ENCODE measurements at places on chromosomes 11 and 22.

GRCh38 chr11:12761029-12761428 lies 86.8 kb downstream of the TEAD1 start:
- no peak for DNase-seq

- no peak for DNase-seq
Measured at GRCh38 chr11:133712051-133712560, 133.2 kb downstream of the SPATA19 start.

DNA sequence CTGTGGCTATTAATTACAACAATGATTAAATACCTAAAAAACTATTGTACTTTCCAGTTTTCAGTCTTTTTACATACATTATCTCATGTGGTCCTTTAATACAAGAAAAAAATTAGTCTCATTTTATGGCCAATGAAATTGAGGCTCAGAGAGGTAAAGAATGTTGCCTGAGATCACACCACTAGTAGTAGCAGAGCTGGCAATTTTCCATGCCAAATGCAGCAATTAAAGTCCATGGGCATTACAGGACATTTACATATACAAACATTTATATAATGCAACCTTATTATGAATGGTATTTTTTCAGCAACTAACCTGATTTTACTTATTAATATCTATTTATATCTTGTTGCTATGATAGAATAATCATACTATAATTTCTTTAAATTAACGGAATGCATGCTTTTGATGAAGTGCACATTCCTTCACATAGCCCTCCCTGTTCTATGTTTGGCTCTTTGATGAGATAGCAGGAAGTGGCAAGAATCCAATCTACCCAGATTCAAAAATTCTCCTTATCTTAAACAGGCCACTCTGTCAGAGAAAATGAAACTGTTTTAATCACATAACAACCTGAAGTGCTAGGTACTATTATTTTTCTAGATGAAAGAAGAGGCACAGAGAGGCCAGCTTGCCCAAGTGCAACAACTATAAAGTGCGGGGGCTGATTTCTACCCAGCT lies 120.9 kb upstream of the LDLRAD3 start:
- DNase-seq: no peak

- no peak for DNase-seq
Measured at GRCh38 chr11:28657378-28658030, 549.3 kb downstream of the METTL15 start.

- no peak for DNase-seq
Measured at GRCh38 chr11:117677729-117678310, 119.2 kb downstream of the DSCAML1 start.

Data from stimulated activated CD4-positive, alpha-beta T cell treated with anti-CD3 and anti-CD28 coated beads, Interleukin-15, amount 100 ng/mL, for 1 hour (primary cell).